ENCODE measurements at places on chromosomes 13 and 19.
A peak's percentile ranks its signal among the peaks of the same experiment; 100 is the strongest.

DNA sequence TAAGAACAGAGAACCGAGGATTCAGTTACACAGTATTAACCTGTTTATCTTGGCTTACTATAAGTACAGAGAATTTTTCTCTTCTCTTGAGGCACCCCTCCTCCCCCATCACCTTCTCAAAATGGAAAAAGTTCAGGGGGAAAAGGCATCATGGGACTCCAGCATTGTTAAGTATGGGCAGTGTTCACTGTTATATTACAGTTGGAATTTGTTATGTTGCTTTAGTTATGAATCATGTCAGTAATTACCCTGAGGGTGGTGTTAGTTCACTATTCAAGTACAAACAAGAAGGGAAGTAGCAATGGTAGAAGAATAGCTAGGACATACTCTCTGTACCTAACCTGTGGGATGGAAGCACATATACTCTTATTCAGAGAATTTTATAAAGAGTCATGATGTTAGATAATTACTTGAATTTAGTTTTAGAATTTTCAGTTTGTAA, 12.0 kb downstream of the LPAR6 start:
- no peak for DNase-seq

- peak; percentile 97 for DNase-seq
These were observed 42.6 kb downstream of the ZNF627 start for GRCh38 chr19:11639602-11640471.

DNA sequence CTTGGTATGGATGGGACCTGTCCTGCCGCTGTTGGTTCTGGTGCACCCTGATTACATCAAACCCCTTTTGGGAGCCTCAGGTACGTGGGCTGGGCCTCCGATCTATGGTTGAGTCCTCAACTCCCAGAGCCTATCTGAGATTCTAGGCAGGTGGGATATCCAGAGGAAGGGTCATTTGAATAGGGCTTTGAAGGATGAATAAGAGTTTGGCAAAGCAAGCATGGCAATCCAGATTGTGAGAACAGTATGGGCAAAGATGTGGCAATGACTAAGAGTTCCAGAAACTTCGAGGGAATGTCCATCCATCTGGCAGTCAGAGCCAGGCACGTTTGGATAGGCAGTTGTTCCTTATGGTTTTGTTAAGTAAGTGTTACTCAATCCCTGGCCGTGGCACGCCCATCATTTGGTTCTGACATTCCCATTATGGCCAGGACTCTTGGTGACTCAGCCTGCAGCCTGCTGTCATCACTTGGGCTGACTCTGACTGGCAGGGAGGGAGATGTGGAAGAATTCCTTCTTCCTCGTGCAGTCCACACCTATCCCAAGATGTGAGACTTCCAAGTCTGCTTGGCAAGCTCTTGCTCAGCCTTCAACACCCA, 21.5 kb downstream of the CYP4F22 start:
- no peak for DNase-seq

- no peak for DNase-seq
These were observed 512.3 kb upstream of the PCDH9 start for GRCh38 chr13:67742478-67742877.

DNA sequence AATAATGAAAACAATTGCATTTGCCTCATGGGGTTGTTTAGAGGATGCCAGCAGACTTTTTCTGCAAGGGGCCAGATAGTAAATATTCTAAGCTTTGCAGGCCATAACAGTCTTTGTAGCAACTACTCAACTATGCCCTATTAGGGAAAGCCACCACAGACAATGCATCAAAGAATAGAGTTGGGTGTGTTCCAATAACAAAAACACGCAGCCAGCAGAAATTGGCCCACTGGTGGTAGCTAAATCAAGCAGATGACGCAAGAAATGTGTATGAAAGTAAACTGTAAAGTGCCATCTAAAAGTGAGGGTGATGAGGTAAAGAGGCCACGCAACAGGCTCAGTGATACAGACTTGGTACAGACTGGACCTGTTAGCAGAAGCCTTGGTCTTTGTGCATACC, 75.2 kb upstream of the SIAH3 start:
- DNase-seq: no peak

GRCh38 chr19:16025108-16026101, 50.9 kb upstream of the TPM4 start:
- DNase-seq: peak; percentile 55

DNA sequence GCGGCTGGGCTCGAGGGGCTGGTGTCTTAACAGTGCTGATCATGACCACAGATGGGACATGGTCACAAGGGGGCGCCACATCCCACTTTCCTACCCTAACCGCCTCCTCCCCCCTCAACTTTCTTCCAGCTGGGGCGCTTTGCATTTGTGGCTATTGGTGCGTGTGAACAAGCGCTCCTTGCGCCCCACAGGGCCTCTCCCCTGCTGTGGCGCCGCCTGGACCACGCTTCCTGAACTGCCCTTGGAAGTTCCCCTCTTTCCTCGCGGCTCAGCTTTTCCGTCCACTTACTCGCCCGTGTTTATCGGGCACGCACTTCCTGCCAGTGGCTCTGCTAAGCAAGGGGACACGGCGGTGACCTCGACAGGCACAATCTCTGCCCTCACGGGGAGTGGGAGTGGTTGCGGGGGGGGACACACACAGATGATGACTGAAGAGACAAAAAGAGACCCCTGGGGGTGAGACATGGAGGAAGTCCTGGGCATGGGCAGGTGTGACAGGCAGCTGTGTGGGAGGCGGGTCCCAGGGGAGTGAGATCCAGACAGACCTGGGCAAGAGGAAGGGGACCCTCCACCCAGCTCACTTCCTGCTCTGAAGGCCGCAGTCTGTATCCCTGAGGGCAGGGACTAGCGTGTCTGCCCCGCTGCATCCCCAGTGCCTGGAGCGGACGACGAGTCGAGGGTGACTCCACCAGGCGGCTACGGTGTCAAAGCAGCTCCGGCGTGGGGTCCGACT, 40.3 kb downstream of the ZNF787 start:
- DNase-seq: peak; percentile 94

DNA sequence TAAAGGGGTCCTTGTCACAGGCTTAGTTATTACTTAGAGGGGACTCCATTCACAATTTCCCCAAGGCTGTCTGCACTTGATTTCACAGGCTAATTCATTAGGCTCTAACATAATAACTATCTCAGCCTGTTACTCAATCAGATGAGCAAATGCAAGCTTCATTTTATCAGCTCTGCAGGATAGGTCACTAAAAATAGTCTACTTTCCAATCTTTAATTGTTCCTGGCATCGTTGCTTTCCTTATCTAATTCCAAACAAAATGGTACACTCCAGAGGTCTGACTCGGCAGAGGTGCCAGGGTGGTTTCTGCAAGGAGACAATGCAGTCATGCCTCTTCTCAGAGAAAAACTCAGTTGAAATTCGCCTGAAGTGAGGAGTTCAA, 69.7 kb upstream of the SLC15A1 start:
- DNase-seq: no peak

GRCh38 chr19:54248016-54248601, 5.5 kb upstream of the LILRA6 start:
- peak; percentile 26 for DNase-seq

- no peak for DNase-seq
These were observed 290.7 kb downstream of the SPRY2 start for GRCh38 chr13:80050252-80050651.

- no peak for DNase-seq
These were observed 182.1 kb downstream of the PCDH17 start for GRCh38 chr13:57813651-57814050.

GRCh38 chr13:96968027-96968426, 26.2 kb downstream of the OXGR1 start:
- no peak for DNase-seq

DNA sequence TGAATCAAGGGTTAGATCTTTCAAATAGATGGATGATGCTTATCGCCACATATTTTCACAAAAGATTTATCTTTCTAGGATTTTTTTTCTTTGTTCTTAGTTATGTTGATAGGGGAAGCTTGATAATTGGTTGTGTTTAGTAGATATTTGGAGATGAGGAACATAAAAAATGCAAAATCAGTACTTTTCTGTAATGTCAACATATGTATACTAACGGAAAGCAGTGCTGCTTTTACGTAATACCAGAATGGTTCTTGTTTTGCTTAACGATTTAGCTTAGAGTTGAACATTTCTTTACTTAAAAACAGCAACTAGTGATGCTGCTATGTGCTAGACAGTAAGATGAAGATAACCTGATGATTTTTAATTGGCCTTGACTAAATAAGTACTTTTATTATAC, 3.0 kb downstream of the ZMYM2 start:
- DNase-seq: no peak

GRCh38 chr19:10761443-10762250, 43.8 kb downstream of the DNM2 start:
- no peak for DNase-seq

DNA sequence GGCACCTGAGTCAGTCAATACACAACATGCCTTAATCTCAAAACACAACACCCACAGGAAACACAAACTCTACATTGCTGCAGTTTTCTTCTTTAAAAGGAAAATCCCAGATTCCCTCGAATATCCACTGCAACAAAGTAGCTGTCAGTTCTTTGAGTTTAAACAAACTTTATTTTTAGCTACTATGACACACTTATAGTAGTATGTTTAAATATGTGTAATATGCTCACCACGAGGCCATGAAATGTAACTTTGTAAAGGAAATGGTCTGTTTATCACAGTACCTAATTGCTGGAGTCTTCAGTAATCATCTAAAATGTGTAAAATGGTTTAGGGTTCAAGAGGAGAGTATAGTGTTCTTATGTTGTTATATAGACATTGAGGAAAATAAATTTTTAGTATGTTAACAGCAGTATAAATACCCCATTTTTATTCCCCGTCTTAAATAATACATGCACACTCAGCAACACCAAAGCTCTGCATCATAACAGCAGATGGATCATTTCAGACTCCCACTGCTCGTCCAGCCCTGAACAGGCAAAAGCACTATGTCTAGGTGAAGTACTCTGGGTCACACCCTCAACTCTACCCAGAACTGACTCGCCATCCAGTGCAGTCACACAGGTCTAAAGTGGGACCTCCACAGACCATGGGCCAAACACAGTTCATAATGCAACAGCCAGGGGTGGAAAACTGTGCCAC, 20.6 kb downstream of the TUBGCP3 start:
- DNase-seq: no peak

DNA sequence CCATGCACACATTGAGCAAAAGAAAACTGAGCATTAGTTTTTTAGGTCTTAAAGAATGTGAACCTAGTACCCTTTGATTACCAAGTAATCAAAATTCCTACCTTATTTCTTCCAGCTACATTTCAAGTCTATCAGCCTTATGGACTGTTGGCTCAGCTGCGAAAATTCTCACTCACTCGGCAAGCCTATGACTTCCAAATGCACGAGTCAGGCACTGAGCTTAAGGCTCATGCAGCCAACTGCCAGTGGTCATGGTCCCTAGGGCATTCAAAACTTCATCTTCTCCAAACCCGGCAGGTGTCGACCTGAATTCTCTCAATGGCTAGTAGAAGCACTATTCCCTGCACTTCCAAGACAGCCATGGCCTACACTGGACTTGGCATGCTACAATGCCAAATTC, 41.2 kb downstream of the RUBCNL start:
- no peak for DNase-seq

DNA sequence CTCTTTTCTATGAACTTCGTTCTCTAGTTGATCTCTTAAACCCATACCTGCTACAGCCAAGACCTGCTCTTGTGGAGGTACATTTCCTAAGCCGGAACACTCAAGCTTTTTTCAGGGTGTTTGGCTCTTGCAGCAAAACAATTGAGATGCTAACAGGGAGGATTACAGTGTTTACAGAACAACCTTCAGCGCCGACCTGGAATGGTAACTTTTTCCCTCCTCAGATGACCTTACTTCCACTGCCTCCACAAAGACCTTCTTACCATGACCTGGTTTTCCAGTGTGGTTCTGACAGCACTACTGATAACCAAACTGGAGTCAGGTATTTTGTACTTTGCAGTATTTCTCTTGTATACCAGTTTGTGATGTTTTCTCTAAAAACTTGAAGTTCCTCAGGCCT, 506 bp downstream of the KCNRG start:
- no peak for DNase-seq

DNA sequence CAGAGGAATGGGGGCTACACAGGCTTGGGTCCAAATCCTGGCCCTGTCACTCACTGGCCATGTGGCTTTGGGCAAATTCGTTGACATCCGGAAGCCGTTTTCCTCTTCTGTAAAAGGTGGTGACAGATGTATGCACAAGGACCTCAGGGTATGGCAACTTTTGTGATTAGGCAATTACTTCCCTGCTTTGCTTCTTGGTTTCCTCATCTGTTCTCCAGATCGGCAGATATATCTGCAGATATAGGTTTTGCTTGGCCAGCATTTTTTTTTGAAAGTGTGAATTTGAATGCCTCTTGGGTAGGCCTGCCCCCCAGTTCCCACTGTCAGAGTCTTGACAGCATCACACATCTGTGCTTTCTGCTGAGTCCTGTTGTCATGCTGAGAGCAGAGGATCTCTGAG, 17.7 kb downstream of the TMEM272 start:
- no peak for DNase-seq

DNA sequence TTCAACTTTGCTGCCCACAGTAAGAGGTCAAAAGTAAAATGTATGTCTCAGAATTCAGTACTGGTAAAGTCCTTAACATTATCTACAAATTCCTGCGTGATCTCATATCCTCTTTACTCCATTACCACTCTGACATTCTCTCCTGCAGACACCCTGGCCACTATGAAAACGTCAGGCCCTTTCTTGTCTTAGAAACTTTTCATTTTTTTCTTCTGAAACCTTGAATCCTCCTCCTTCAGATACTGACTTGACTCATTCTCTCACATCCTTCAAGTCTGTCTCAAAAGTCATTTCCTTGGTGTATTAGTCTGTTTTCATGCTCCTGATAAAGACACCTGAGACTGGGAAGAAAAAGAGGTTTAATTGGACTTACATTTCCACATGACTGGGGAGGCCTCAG, 262.3 kb downstream of the POU4F1 start:
- peak; percentile 3 for DNase-seq

GRCh38 chr19:52566121-52566520, 4.0 kb upstream of the ZNF701 start:
- DNase-seq: no peak

- no peak for DNase-seq
These were observed 700.7 kb downstream of the DIAPH3 start for GRCh38 chr13:59463023-59463422.

GRCh38 chr19:35462476-35462953, 14.5 kb downstream of the FFAR2 start:
- peak; percentile 79 for DNase-seq

GRCh38 chr13:39874331-39875053, 219.0 kb downstream of the COG6 start:
- no peak for DNase-seq

- DNase-seq: no peak
These were observed 52.3 kb downstream of the PARP4 start for GRCh38 chr13:24460256-24460655.

GRCh38 chr13:23899555-23899954, 2.3 kb upstream of the C1QTNF9B start:
- peak; percentile 32 for DNase-seq

GRCh38 chr13:74035896-74036295, 98.3 kb downstream of the KLF12 start:
- no peak for DNase-seq

DNA sequence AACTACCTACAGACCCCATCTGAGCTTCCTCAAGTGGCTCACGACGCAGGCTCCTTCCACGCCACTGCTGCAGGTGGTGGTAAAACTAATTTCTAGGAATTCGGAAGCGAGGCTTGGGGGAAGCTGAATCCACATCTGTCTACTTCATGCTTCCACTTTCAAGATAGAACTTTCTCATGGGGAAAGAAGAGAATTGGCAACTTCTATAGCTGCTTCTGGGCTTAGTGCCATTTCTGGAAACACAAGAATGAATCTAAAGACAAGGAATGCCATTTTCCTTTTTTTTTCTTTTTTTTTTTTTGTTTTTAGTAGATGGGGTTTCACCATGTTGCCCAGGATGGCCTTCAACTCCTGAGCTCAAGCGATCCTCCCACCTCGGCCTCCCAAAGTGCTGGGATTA, 2.8 kb upstream of the NLRP12 start:
- DNase-seq: no peak

GRCh38 chr19:35578707-35579106, 7.3 kb upstream of the PMIS2 start:
- no peak for DNase-seq
